Naive thymus-derived CD4-positive, alpha-beta T cell (primary cell): ENCODE measurements at places on chromosomes 3 and 15.
A peak's percentile ranks its signal among the peaks of the same experiment; 100 is the strongest.

GRCh38 chr3:39937874-39938273 is 128.5 kb downstream of the MYRIP start:
- DNase-seq, result no peak
- no peak overlapping the region for H3K27ac ChIP-seq
- no peak overlapping the region for H3K4me3 ChIP-seq
- no peaks in the 10 kb centered on the region for H3K27me3 ChIP-seq
- H3K4me1 ChIP-seq, result no peaks in the 10 kb centered on the region

- H3K4me3 ChIP-seq, result no peak overlapping the region
- H3K36me3 ChIP-seq, result no peaks in the 10 kb centered on the region
- H3K27ac ChIP-seq, result no peak overlapping the region
- H3K27me3 ChIP-seq, result no peaks in the 10 kb centered on the region
- no peak for DNase-seq
These were observed 32.6 kb upstream of the SPTBN5 start for GRCh38 chr15:41926185-41927056.

DNA sequence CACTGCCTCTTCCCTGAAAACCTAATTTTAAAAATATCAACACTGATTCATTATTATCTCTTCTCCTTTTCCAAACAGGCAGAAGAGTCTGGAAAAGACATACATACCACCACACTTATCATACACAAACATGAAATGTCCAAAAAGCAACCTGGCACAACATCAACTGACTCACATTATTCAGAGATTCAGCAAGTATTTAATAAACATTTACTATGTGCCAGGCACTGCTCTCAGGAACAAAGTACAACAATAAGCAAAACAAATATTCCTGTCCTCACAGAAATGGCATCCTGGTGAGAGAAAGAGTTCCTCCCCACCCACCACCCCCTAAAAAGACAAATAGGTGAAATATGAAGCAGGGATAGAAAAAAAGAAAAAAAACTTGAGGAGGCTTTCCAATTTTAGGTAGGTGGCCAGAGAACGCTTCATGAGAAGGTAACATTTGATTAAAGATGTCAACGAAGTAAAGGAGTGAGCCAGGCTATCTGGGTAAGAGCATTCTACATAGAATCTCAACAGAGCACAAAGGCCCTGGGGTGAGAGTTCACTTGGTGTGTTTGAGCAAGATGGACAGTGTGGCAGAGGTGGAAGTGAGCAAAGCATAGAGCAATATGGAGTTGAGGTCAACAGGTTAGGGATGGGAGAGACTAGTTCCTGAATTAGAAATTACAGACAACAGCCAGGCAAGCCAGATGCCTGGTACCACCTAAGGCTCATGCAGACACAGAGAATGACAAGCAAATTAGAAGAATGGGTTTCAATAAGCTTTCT is 141.7 kb downstream of the OSBPL10 start:
- no peaks in the 10 kb centered on the region for H3K36me3 ChIP-seq
- H3K27me3 ChIP-seq, result no peaks in the 10 kb centered on the region
- no peaks in the 10 kb centered on the region for H3K4me1 ChIP-seq

DNA sequence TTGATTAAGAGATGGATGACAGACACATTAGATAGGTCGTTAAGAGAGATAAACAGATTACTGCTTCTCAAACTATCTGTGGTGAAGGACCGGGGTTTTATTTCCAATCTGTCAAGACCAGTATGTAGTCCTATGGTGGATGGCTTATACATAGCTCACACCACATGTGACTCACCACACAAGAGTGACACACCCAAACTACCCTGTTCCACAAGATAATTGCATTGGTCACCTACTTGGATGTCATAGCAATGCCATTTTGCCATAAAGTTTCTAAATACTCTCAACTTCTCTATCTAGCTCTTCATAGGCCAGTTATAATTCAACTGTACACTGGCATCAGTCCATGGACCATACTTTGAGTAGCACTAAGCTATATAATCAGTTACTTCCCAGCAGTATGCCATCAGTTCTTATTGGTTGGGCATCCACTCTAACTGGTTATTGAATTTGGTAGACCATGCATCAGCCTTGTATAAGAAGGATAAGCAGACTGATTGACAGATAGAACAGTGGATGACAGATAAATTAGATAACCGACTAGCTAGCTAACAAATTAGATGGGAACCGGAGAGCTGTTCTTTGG is 11.6 kb downstream of the WWTR1 start:
- H3K4me3 ChIP-seq, result no peak overlapping the region
- no peak for DNase-seq
- no peaks in the 10 kb centered on the region for H3K36me3 ChIP-seq
- no peaks in the 10 kb centered on the region for H3K4me1 ChIP-seq
- no peaks in the 10 kb centered on the region for H3K27me3 ChIP-seq
- H3K27ac ChIP-seq, result no peak overlapping the region

- no peaks in the 10 kb centered on the region for H3K4me1 ChIP-seq
- H3K36me3 ChIP-seq, result no peaks in the 10 kb centered on the region
- H3K4me3 ChIP-seq, result no peak overlapping the region
- DNase-seq, result no peak
These were observed 5.3 kb upstream of the CSNK1G1 start for GRCh38 chr15:64361259-64361658.

DNA sequence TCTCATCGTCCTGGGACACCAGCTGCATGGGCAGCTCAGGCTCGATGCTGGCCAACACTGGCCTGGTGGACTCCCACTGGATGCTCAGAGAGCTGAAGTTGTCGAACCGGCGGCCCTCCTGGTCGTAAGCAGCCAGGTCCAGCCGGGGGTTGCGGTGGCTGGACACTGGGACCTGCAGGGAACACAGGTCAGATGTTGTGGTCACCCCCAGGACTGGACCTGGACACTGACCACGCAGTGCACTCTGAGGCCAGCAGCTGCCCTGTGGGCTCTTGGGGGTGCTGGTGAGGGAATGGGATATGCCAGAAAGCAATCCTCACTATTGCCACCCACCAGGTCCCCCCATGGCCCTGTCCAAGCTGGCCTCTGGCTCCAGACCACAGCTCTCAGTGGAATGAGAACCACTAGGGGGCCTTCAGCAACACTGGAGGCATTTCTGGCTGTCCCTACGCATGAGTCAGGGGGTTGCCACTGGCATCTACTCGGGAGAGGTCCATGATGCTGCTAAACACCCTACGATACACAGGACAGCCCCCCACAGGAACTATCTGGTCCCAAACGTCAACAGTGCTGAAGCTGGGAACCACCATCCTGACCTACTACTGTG is 66.1 kb downstream of the NUP210 start:
- DNase-seq, result no peak
- no peak overlapping the region for H3K4me3 ChIP-seq
- H3K4me1 ChIP-seq, result peaks cover 3% of the 10 kb centered on the region
- peaks cover 13% of the 10 kb centered on the region for H3K36me3 ChIP-seq
- H3K27ac ChIP-seq, result peak overlapping the region; percentile 30

- no peak overlapping the region for H3K4me3 ChIP-seq
- no peaks in the 10 kb centered on the region for H3K36me3 ChIP-seq
- no peaks in the 10 kb centered on the region for H3K27me3 ChIP-seq
- DNase-seq, result no peak
These were observed 13.5 kb downstream of the CCDC14 start for GRCh38 chr3:123947482-123947881.

GRCh38 chr3:194181612-194182529 is 45.9 kb downstream of the HES1 start:
- H3K4me3 ChIP-seq, result no peak overlapping the region
- no peak overlapping the region for H3K27ac ChIP-seq
- H3K36me3 ChIP-seq, result no peaks in the 10 kb centered on the region
- no peaks in the 10 kb centered on the region for H3K4me1 ChIP-seq
- DNase-seq, result no peak
- no peaks in the 10 kb centered on the region for H3K27me3 ChIP-seq

DNA sequence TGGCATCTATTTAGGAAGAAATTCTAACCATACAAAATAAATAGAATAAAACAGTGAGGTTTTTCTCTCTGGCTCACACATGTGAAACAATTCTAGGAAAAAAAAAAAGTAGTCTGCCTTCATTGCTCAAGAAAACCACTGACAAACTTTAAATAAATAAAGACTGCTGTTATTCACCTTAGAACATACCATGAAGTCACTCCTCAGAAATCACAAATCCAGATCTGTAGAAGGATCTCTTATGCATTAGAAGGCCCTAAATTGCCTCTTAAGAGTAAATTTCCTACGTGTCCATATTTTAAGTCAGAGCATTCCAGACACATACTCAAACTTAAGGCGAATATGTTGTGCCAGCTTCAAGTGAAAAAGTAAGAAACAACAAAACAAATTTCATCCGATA is 217.3 kb downstream of the ZIC4 start:
- no peak overlapping the region for H3K4me3 ChIP-seq
- no peaks in the 10 kb centered on the region for H3K36me3 ChIP-seq
- no peak overlapping the region for H3K27ac ChIP-seq
- no peak for DNase-seq

DNA sequence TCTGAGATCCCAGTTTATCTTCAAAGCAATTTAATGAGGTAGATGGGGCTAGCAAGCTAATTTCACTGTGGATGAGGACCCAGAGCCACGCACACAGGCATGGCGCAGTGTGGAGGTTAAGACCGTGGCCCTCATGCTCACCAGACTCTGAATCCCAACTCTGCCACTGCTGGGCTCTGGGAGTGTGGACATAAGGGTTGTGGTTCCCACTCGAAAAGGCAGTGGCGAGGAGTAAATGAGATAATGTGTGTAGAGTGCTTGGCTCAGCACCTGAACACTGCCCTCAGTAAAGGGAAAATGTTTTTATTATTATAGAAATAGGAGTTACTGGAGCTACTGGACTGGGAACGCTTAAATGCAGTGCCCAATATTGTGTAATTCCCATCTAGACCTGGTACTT is 243.5 kb upstream of the TPM1 start:
- no peak for DNase-seq
- no peaks in the 10 kb centered on the region for H3K27me3 ChIP-seq

- no peaks in the 10 kb centered on the region for H3K4me1 ChIP-seq
- no peak for DNase-seq
- no peak overlapping the region for H3K27ac ChIP-seq
- H3K27me3 ChIP-seq, result no peaks in the 10 kb centered on the region
These were observed 81.2 kb downstream of the TLE3 start for GRCh38 chr15:70016511-70016994.

GRCh38 chr3:32577581-32578556 is 7.2 kb upstream of the DYNC1LI1 start:
- H3K36me3 ChIP-seq, result no peaks in the 10 kb centered on the region
- no peak for DNase-seq

GRCh38 chr3:65044401-65044800 is 356.6 kb upstream of the ADAMTS9 start:
- H3K36me3 ChIP-seq, result no peaks in the 10 kb centered on the region
- no peak overlapping the region for H3K27ac ChIP-seq
- H3K27me3 ChIP-seq, result no peaks in the 10 kb centered on the region
- H3K4me1 ChIP-seq, result no peaks in the 10 kb centered on the region
